ENCODE measurements at places on chromosomes 1 and 21. TPM values are rescaled to one million over a fixed set of nuclear protein-coding genes. Genes with fewer than 3 reads are reported as not detected.

LRRC3 gene
- 5.8 TPM for total RNA-seq

DNA sequence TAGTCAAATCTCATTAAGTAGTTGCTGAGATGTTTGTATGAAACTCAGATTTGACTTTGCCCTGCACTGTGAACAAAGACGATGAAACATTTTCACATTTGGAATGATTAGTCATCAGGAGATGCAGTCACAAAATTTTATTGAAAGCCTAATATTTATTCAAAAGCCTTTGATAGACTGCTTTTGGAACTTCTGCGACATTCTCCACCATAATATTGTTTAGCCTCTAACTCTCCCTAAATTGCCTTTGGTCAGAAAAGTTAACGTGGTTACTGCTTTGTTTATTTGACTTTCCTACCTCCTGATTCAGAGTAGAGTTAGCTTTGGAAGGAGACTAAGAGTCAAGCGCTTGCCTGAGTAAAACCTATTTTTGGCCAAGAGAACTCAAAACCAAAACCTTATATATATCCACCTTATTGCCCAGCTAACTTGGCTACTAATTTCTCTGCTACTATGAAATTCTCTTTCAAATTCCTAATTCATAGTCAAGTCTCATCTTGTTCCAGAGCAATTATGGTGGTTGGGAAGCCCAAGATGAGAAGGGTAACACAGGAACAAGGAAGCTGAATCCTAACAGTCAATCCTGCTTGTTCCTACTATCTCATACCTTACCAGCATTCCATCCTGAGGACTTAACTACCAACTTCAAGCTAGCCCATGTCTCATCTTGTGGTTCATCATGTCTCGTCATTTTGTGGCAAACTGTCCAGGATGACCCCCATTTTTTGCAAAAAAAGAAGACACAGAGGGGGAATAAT is 429.6 kb downstream of the USP25 start:
- no peak for DNase-seq

TNFRSF9 gene
- total RNA-seq = 0.15 TPM

DNA sequence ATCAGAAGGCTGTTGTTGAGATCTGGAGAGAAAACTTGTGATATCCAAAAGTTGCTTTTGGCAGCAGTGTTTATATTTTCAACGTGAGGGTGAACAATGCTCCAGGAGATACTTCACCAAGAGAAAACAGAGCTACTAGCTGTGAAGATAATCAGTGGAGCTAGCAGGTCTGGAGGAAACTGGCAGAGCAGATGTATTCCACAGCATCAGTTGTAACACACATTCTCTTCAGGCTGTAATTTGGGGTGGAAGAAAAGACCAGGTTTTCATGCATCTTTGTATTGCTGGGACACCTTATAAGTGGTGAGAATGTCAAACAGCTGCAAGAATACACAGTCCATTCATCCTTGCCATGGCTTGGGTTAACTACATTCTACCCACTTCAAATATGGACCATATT is 22.0 kb downstream of the AHCYL1 start:
- DNase-seq = no peak

- DNase-seq = no peak
Observed at GRCh38 chr1:237701534-237701933, 189.2 kb downstream of the ZP4 start.

DNA sequence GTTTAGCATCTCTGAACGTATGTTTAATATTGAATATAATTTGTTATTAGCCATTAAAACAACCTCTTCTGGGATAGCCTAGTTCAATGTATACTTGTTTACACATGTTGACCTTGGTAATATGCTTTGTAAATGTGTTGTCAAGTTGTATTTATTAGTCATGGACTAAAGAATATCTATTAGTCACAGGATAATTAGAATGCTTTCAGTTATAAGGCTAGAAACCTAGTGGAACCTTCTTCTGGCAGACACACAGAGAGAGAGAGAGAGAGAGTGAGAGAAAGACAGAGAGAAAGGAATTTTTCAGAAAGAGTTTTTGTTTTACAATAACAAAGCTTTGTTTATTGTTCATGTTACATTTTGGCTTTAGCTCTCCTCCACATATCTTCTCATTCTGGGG is 181.1 kb upstream of the APP start:
- no peak for DNase-seq

GRCh38 chr1:89762386-89762778 is 58.5 kb upstream of the LRRC8D start:
- DNase-seq = no peak

DNA sequence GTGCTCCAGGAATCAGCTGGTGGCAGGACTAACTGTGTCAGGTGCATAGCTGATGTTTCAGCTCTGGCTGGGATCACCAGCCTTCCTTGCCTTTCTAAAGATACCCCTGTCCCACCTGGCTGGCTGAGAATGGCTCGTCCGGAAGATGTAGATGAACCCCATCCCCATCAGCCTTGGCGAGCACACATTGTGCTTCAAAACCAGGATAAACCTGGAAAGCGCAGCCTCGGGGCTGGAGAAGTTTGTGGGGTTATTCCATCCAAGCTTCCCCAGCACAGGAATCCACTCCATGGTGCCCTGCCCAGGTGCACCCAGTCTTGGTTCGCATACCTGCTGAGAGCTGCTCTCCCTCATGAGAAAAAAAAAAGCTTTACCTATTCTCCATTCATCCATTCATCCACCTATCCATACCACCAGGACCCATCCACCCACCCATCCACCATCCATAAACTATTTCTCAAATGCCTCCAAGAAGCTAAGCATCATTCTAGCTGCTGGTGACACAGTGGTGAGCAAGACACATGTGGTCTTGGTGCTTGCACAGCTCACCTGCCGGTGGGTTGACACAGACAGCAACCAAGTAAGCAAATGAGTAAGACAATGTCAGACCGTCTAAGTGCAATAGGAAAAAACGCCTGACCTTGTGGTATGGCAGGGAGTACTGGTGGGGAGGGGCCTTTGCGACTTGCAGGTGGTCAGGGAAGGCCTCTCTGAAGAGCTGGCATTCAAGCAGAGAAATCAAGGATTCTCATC is 94.0 kb downstream of the DMRTB1 start:
- peak; percentile 5 for DNase-seq

DNA sequence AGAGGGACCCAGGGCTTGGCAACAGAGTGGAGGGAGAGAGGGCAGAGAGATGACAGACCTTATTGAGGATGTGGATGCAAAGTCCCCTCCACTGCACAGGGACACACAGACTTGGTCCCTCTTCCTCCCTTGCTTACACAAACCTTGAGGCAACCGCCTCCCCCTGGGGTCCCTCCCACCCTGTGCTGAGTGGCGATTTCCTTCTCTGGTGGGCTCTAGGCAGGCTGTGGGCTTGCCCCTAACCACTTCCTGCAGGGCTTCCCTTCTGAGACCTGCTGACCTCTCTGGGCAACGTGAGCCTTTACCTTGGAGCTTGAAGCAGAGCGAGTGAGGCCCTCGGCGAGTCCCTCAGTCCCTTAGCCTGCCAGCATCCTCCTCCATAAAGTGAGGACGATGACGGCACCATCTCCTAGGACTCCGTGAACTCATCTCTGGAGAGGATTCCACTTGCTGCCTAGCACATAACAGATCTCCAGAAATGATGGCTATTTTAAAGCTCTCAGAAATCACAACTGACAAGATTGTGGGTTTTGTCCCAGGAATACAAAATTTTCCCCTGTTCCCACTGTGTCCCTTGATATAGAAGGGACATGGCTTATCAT is 25.0 kb downstream of the KIAA1614 start:
- DNase-seq = no peak

DNA sequence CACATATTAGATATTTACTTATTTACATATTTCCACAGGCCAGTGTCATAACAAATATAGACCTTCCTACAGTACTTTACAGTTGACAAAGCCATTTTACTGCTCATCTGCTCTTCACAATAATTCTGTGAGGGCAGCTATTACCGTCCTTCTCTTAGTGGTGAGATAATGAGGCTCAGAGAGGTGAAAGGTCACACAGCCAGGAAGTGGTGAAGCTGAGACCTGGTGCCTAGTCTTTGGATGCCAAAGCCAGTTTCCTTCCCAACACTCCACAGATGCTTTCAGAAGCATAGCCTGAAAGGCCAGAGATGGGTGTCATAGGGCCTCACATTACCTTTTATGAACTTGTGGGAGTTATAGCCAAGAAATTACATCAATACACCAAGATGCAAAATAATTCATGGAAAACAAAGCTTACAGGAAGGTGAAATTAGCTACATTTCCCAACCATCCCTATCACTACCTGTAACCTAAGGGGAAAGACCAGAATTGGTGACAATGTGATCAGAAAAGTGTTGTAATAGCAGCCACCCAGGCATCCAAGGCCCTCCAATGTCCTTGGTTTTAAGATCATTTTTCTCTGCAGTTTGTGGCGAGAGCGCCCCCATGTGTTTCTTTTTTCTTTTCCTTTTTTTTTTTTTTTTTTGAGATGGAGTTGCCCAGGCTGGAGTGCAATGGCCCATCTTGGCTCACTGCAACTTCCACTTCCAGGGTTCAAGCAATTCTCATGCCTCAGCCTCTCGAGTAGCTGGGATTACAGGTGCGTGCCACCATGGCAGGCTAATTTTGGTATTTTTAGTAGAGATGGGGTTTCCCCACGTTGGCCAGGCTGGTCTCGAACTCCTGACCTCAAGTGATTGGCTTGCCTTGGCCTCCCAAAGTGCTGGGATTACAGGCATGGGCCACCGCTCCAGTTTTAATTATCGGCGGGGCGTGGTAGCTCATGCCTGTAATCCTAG is 26.5 kb upstream of the RPL11 start:
- no peak for DNase-seq

DNA sequence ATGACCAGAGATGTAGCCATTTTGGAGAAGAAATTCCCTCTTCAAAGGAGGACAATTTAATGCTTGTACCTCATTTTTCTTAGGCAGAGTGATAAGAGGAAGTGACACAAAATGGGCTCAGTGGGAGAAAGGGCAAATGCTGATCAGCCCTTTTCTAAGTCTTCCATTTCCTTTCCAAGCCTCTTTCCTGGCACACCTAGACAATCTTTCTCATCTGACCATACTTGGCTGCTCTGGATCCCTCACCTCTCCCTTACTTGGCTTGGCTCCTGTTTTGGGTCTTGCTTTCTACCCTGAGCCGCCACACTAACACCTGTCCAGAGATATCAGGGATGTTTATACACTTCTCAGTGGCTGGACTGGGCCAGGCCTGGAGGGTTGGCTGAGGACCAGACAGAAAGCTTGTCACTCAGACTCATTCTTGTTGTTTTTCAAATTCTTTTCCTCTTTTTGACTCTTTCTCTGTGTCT is 13.1 kb downstream of the TXNIP start:
- no peak for DNase-seq

- DNase-seq = no peak
Observed at GRCh38 chr21:42721341-42721824, 68.0 kb downstream of the PDE9A start.

GRCh38 chr1:228009116-228009827 is 2.5 kb downstream of the WNT3A start:
- DNase-seq = no peak

DIO1 gene
- not detected for total RNA-seq

DNA sequence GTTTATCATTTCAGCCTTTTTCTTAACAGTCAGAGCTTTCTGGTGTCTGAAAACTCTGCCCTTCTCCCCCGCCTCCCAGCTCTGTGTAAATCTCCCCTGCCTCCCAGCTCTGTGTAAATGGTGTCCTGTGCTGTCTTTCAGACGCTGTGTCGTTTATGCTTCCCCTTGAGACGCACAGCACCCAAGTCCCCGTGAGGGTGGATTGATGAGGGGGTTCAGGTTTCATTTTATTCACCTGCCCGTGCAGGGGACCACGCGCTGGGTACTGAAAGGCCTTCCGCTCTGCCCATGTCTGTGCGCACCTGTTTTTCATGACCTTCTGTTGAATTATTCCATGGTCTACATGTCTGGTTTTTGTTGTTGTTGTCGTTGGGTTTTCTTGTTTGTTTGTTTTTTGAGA is 108.2 kb upstream of the COL6A1 start:
- no peak for DNase-seq

DNA sequence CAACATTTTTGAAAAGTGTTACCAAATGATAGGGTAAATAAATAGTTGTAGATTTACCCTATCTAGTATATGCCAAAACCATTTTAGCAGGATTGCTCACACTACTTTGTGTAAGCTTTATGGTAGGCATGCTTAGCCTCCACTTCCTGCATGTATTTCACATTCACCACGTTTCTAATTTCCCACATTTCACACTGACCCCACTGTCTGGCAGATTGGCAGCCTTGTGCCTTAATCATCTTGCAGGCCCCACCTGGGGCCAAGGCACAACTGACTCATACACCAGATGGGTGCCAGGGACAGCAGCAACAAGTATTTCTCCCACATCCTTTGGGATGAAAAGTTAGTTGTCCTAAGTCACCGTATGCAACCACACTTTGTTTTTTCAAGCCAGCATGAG is 21.2 kb upstream of the CENPF start:
- DNase-seq = no peak

TRAPPC3 gene
- total RNA-seq = 30.0 TPM

TNFRSF14 gene
- 1.2 TPM for total RNA-seq

DNA sequence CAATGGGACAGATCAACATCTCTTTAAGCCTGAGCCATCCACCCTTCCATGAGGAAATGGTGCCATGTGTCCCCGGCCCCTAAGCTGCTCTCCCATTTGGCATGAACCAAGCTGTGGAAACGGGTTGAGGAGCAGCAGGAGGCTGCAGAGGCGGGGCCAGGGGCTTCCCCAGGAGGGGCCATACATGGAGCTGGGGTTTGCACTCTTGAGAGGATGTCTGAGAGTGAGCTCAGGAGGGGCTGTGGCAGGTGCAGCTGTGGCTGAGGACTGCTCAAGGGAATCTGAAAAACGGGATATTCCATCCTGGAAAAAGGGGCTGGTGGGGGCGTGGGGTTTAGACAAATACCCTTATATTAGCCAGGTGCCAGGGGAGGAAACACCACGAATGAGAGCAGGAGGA is 7.1 kb upstream of the CLEC20A start:
- no peak for DNase-seq

GRCh38 chr1:4084048-4084431 is 184.0 kb upstream of the C1orf174 start:
- DNase-seq = no peak

SPATA21 gene
- not detected for total RNA-seq

GRCh38 chr1:28548318-28548717 is 4.6 kb upstream of the TRNAU1AP start:
- no peak for DNase-seq

TNFRSF18 gene
- 3.0 TPM for total RNA-seq

TCEA3 gene
- total RNA-seq = 0.83 TPM

GRCh38 chr1:231691618-231692259 is 65.1 kb downstream of the DISC1 start:
- peak; percentile 81 for DNase-seq

DNA sequence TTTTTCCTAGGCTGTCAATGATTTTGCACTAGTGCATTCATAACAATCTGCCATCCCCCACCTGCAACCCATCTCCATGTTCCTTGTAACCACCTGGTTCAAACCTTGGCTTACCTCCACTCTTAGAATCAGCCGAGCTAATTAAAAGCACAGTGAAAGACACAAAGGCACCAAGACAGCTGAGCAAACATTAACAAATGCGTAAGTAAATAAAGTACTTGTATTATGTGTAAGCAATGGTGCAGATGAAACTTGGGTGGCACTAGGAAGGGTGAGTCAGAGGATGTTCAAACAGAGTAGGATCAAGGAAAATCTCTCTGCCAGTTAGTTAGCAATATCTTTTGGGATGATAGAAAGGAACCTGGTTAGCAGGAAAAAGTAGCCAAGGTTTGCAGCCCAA is 5.1 kb upstream of the FOXJ3 start:
- no peak for DNase-seq
